ENCODE measurements at places on chromosomes 11 and 22.

DNA sequence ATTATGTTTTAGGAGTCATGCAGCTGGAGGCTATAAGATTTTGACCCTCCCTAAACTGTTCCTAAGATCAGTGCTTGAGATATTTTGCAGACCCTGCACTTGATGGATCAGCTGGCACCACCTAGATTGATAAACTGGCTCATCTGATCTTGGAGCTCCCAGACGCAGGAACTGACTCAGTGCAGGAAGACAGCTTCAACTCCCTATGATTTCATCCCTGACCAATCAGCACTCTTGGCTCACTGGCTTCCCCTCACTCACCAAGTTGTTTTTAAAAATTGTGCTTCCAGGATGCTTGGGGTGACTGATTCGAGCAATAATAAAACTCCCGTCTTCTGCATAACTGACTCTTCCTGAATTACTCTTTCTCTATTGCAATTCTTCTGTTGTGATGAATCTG lies 637.5 kb upstream of the FAT3 start:
- H3K4me1 ChIP-seq = no peaks in the 10 kb centered on the region
- DNase-seq = no peak
- no peaks in the 10 kb centered on the region for H3K36me3 ChIP-seq
- H3K27me3 ChIP-seq = no peaks in the 10 kb centered on the region

DNA sequence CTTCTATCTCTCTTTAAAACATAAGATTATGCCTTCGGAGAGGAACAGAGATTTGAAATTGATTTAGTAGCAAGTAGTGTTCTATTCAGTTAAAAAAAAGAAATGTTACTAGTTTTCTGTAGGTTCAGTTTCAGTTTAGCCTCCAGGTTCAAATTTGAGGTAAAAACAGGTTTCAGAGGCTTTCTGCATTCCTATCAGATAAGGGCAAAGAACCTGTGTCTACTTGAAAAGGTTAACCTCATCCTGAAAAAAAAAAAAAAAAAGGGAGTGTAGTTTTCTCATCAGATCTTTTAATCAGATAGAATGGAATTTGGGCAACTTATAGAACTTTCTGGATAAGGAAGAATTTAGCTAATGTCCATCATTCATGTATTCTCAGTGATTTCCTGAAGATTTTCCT lies 12.1 kb downstream of the C11orf97 start:
- H3K36me3 ChIP-seq = no peaks in the 10 kb centered on the region
- H3K27ac ChIP-seq = no peak overlapping the region
- DNase-seq = no peak
- no peaks in the 10 kb centered on the region for H3K27me3 ChIP-seq

- no peaks in the 10 kb centered on the region for H3K36me3 ChIP-seq
- H3K27ac ChIP-seq = no peak overlapping the region
- DNase-seq = no peak
Observed at GRCh38 chr11:73189315-73189714, 28.8 kb upstream of the P2RY2 start.

DNA sequence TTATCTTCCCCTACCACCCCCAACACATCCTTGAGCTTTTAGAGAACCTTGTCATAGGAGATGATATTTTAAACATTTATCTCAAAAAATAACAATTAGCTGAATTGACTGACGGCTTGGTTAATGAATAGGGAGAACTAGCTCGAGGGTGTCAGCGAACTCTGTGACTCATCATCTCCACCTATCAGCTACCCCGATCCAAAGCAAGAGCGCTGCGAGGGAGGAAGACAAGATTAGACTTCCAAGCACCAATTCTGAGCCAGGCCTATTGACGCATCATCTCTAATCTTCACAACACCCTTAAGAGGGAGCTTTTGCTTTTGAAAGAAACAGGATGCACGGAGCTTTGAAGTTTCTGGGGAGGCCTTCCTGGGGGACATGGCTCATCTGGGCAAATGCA lies 51.0 kb upstream of the GALNT18 start:
- H3K4me1 ChIP-seq = peaks cover 3% of the 10 kb centered on the region
- no peak overlapping the region for H3K27ac ChIP-seq
- H3K36me3 ChIP-seq = no peaks in the 10 kb centered on the region
- H3K4me3 ChIP-seq = no peak overlapping the region
- no peaks in the 10 kb centered on the region for H3K27me3 ChIP-seq
- no peak for DNase-seq

GRCh38 chr11:32172848-32173834 lies 82.3 kb downstream of the RCN1 start:
- no peaks in the 10 kb centered on the region for H3K36me3 ChIP-seq
- H3K27ac ChIP-seq = no peak overlapping the region
- no peaks in the 10 kb centered on the region for H3K4me1 ChIP-seq
- no peaks in the 10 kb centered on the region for H3K27me3 ChIP-seq
- no peak overlapping the region for H3K4me3 ChIP-seq

- H3K27ac ChIP-seq = no peak overlapping the region
- no peaks in the 10 kb centered on the region for H3K27me3 ChIP-seq
- H3K4me1 ChIP-seq = peaks cover 4% of the 10 kb centered on the region
- H3K4me3 ChIP-seq = no peak overlapping the region
- no peak for DNase-seq
- no peaks in the 10 kb centered on the region for H3K36me3 ChIP-seq
Observed at GRCh38 chr11:121656328-121657090, 203.7 kb upstream of the SORL1-AS1 start.

GRCh38 chr11:122210367-122210997 lies 94.5 kb upstream of the BLID start:
- no peaks in the 10 kb centered on the region for H3K27me3 ChIP-seq
- no peaks in the 10 kb centered on the region for H3K4me1 ChIP-seq
- H3K27ac ChIP-seq = no peak overlapping the region
- no peak for DNase-seq
- no peak overlapping the region for H3K4me3 ChIP-seq

DNA sequence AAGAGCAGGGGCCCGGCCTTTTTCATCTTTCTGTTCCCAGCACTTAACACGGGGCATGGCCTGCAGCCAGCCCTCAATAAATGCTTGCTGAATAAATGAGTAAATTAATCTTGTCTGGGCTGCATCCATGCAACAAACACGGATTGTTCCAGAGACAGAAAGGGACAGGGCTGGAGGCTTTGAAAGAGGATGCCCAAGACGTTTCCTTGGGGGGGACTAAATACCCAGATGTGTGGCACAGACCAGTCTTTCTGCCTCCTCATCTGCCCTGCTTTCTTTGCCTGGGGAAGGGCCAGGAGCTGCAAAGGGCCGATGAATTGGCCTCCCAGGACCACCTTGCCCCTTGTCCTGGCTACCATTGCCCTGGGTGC lies 40.4 kb downstream of the SHISAL1 start:
- DNase-seq = no peak
- H3K36me3 ChIP-seq = no peaks in the 10 kb centered on the region
- H3K27ac ChIP-seq = no peak overlapping the region
- no peaks in the 10 kb centered on the region for H3K4me1 ChIP-seq
- no peaks in the 10 kb centered on the region for H3K27me3 ChIP-seq

DNA sequence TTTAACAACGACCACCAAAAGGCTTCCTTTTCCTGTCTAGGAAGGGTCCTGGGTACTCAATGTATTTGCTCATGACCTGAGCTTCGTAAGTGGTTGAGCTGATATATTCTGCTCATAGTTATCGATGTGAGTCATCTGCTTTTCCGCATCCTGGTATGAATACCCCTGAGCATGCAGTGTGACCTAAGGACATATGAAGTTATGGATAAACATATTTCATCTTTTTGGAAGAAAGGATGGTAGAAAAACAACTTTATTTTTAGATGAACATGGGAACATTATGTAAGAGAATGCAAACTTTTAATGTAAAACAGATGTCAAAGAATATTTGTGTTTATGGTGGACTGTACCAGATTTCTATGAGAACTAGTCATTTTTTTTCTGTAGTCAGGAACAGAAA lies 28.4 kb downstream of the TRPC6 start:
- no peaks in the 10 kb centered on the region for H3K4me1 ChIP-seq
- no peak for DNase-seq
- no peaks in the 10 kb centered on the region for H3K27me3 ChIP-seq
- no peaks in the 10 kb centered on the region for H3K36me3 ChIP-seq
- no peak overlapping the region for H3K27ac ChIP-seq

- DNase-seq = no peak
- peaks cover 3% of the 10 kb centered on the region for H3K4me1 ChIP-seq
- peak overlapping the region; percentile 66 for H3K4me3 ChIP-seq
- H3K27ac ChIP-seq = no peak overlapping the region
- no peaks in the 10 kb centered on the region for H3K27me3 ChIP-seq
Observed at GRCh38 chr22:17773606-17774205, 563 bp downstream of the BID start.

DNA sequence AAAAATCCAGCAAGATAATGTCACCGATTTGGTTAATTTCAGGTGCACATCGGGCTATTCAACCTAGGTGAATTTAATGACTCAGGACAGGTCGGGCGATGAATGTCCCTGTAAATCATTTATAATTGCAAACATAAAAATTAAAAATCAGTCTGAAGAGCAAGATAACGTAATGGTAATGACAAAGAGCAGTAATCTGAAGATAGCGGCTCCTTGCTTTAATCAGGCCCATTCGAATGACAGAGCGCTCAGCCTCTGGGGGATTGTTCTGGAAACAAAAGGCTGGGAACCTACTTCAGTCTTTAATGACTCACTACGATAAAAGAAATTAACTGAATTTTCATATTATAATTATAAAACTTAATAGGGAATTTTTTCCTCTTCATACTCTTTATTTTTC lies 61.3 kb downstream of the RCN1 start:
- no peaks in the 10 kb centered on the region for H3K4me1 ChIP-seq
- H3K27me3 ChIP-seq = no peaks in the 10 kb centered on the region
- DNase-seq = no peak

DNA sequence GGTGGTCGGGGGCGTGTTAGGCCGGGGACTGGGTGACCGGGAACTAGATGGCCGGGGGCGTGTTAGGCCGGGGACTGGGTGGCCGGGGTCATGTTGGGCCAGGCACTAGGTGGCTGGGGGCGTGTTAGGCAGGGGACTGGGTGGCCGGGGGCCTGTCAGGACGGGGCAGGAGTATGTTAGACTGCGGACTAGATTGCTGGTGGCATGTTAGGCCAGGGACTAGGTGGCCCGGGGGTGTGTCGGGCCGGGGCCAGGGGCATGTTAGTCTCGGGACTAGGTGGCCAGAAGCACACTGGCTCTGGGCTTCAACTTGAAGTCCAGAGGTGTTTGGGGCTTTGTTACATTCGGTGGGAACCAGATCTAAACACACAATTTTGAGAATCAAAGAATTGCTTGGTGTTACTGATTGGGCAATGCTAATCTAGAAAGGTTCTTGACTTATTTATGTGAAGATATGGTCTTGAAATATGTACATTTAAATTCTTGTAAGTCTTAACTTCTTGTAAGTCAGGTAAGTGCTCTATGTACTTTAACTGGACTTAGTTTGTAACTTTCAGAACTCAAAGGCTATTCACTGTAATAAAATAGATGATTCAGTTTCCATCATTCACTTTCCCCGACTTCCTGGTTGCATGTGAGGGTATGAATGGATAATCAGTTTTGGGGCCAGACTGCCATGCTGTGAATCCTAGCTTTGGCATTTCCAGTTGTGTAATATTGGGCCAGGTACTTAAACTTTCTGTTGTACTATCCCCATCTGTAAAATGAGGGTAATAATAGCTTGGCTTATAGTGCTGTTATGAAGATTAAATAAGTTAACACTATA lies 1.1 kb downstream of the EXT2 start:
- peak overlapping the region; percentile 53 for H3K4me3 ChIP-seq
- no peaks in the 10 kb centered on the region for H3K36me3 ChIP-seq
- no peak for DNase-seq
- no peaks in the 10 kb centered on the region for H3K4me1 ChIP-seq
- no peak overlapping the region for H3K27ac ChIP-seq

DNA sequence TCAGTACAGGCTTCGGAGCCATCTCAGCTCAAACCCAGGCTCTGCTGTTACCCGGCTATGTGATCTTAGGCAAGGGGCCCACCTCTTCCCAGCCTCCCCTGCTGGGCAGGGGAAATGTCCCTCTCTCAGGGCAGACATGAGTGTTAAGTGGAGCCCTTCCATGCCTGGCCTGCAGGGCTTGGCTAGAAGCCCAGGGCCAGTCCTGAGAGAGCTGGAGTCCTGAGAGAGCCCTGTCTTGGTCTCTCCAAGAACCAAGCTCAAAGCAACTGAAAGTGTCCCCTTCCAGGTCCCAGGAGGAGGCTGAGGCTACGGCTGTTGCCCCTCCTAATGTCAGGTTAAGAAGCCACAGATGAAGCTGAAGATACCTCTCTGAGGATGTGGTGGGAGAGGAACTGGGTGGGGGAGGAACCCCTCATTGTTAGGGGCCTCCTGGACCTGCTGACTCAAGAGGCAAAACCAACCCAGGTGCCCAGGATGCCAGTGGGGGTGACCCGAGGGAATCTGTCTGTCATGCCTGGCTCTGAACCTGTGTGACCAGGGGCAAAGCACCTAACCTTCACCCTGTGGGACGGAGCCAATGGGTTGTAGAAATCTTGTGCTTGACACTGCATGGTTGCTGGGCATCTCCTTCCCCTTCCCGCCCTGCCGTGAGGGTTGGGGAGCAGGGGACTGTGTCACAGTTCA lies 4.2 kb downstream of the ZP1 start:
- no peak overlapping the region for H3K27ac ChIP-seq
- DNase-seq = no peak

DNA sequence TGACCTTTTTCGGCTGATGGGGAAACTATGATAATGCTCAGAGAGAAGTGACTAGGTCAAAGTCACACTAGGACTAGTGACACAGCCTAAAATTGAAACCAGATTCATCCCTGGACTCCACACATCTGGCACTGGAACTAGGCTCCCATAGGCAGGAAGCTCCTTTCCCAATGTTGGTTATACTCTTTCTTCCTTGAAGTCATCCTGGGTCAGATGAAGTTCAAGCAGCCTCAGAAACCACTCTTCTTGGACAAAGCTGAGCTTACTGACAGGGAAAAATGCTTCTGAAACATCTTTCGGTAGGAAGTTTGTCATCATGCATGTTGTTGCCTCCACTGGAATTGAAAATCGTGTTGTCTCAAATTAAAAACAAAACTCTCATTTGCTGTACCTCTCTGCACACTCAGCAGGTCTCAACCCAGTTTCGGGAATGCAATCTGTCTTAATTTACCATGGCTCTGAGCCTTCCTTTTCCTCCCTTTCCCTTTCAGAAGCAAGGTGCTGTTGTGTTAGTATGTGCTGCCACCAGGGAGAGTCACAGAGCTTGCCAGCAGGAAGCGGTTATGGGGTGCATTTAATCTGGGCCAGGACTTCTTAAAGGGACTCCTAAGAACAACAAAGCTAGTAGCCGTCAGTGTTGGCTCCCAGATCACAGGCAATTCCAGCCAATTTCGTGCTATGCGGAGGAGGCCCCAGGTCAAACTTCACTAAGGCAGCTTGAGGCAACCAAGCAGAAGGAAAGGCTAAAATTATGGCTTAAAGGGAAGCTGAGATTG lies 384.8 kb downstream of the TENM4 start:
- no peaks in the 10 kb centered on the region for H3K36me3 ChIP-seq
- no peak for DNase-seq
- no peak overlapping the region for H3K4me3 ChIP-seq
- peaks cover 2% of the 10 kb centered on the region for H3K4me1 ChIP-seq

DNA sequence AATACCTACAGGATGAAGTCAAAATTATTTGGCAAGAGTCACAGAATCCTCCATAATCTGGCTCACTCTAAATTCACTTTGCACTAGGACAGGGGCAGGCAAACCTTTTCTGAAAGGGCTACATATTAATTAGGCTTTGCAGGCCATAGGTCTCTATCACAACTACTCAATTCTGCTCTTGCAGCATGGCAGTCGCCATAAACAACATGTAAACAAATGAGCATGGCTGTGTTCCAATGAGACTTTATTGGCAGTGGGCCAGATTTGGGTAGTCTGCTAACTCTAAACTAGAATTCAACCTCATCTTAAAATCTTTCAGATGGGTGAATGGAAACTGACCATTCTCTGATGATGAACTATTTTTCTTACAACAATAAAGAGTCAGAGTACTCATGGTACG lies 5.8 kb downstream of the THRSP start:
- H3K4me3 ChIP-seq = no peak overlapping the region
- no peaks in the 10 kb centered on the region for H3K4me1 ChIP-seq
- H3K27me3 ChIP-seq = no peaks in the 10 kb centered on the region
- DNase-seq = no peak
- H3K27ac ChIP-seq = no peak overlapping the region

All from iPS DF 6.9 (cell line).